ENCODE measurements at places on chromosomes 5 and 9.

DNA sequence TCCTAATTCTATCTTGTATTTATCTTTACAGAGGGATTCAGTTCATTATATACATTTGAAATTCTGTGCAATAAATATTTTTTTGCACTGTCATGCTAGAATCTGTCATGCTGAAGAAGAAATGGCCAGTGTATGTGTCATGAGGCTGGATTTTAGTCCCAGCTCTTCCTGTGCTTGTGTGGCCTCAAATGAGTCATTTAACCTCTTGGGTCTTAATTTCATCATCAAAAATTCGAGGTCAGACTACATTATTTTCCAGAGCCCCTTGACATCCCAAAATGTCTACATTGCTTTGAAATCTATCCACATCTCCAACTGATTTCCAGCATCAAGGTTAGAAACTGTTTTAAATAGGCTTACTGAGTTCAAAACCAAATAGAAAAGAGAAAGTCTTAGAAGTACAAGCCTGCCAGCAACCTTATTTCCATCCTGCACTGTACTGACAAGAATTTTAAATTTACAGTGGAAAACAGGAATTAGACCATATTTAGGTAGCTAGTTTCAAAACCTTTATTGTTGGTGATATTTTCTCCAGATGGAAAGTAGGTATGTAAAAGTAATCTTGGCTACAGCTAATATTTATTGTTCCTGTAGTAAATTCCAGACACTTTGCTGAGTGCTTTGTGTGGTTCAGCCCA, 96.7 kb upstream of the MAMDC2 start:
- peak; percentile 91 for DNase-seq

DNA sequence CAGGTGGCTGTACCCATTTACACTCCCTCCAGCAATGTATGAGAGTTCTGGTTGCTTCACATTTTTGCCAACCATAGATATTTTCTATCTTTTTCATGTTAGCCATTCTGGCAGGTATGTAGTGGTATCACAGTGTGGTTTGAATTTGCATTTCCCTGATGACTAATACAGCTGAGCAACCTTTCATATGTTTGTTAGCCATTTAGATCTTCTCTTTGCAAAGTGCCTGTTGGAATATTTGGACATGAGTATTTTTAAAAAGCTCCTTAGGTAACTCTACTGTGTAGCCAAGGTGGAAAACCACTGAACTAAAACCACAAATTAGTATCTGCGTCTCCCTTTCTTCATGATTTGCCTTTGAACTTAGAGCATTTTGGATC, 31.9 kb downstream of the IRF1 start:
- peak; percentile 65 for DNase-seq

DNA sequence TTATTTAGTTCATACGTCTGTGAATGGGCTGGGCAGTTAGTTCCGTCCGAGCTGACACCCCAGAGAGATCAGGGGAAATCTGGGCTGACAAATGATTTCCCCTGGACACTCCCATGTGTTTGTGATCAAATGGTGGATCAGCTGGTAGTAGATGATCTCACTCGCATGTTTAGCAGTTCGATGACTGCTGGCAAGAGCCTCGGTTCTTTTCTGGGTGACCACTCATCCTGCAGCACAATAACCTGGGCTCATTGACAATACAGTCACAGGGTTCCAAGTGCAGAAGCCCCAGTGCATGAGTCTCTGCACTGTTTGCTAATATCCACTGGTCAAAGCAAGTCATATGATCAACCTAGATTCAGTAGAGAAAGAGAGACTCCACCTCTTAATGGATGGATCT, 155.9 kb downstream of the NR2F1-AS1 start:
- peak; percentile 40 for DNase-seq

GRCh38 chr9:98667005-98667640, 41.6 kb downstream of the GABBR2 start:
- no peak for DNase-seq

GRCh38 chr9:22969350-22969979, 522.8 kb downstream of the DMRTA1 start:
- no peak for DNase-seq

- no peak for DNase-seq
Measured at GRCh38 chr5:172756764-172757393, 14.1 kb downstream of the DUSP1 start.

DNA sequence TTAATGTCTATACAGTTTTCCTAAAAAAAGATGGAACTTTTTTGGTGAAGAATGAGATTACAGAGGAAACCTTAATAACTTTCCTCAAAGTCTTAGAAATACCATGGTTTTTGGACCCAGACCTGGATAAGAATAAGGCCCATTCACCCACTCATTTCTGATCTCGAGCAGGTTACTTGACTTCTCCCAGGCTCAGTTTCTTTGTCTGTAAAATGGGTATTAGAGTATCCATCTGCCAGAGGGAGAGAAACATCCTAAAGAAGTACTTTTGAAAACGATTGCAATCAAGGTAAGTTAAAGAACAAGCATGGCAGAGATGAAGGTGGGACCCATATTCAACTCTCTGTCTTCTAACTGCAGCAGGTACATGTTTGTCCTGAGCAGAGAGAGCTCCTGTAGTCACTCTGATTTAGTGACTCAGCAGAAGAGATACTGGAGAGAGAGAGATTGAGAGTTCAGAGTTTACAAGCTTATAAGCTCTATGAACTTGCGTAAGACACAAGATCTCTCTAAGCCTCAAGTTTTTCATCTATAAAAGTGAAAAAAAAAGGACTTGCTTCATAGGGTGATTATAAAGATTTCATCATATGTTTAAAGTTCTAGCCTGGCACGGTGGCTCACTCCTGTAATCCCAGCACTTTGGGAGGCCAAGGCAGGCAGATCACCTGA, 379.4 kb upstream of the SGCD start:
- peak; percentile 58 for DNase-seq

DNA sequence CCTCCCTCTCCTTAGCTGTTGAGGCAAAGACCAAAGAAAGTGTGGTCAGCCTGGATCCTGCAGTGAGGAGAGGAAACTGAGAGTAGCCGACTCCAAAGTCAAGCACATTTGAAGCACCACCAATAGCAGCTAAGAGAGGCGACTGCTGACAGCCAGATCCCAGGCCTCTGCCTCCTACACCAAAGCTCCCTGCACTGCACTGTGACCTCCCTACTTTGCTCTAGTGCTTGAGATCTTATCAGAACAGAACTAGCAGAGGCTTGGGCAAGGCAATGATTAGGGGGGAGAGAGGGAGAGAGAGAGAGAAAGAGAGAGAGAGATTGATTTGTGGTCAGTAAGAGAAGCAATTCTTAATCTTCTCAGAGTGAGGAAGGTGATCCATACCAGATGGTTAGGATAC, 216.3 kb downstream of the CDK5RAP2 start:
- no peak for DNase-seq

- DNase-seq: no peak
Measured at GRCh38 chr9:17627641-17628040, 48.8 kb downstream of the SH3GL2 start.

DNA sequence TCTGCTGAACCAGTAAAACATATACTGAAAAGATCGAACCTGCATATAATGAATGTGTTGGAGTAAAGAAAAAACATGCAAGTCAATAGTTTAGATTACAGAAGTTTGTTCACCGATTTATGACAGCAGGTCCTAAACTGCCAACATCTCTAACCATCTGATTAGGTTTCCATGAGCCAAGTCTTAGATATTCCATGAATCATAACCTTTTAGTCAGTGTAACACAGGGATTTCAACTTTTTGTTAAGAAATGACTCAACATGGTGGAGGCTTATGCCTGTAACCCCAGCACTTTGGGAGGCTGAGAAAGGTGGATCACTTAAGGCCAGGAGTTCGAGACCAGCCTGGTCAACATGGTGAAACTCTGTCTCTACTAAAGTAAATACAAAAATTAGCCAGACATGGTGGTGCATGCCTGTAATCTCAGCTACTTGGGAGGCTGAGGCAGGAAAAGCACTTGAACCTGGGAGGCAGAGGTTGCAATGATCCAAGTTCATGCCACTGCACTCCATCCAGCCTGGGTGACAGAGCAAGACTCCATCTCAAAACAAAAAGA, 38.7 kb downstream of the APC start:
- peak; percentile 75 for DNase-seq

DNA sequence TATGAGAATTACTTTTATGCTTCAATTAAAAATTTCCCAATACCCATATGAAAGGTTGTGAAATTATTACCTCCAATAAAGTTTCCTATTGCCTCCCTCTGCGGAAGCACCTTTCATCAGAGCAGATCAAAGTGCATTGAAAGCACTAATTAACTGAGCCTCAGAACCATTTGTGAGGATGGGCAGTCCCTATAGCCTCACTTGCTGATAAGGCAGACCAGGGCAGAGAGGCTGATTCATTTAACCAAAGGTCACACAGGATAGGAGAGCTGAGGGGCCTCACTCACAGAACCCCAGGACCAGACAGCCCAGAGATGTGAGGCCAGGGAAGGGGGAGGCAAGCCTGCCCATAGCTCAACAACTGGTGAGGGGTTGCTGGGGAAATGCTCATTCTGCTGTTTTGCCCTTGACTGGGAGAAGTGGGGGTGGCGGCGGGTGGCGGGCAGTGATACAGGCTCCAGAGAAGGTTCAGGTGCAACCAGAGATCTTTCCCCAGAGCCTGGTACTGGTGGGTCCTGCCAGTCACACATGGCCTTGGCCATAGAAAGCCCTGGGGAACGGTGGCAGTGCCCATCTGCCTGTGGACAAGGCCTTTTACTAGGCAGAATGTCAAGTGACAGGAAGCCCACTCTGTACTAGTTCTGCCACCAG, 57.9 kb downstream of the MACROH2A1 start:
- DNase-seq: no peak

DNA sequence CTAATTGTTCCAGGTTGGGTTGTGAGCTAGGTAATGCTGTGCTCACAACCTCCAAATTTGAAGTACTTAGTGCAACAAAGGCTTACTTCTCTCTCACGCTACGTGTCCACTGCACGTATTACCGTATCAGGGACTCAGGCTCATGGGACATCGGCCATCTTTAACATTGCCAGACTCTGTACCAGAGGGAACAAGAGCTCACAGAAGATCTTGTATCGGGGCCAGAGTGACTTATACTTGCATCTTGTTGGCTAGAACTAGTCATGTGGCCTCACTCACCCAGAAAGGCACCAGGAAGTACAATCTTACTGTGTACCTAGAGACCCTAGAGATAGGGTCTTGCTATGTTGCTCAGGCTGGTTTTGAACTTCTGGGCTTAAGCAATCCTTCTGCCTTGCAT, 81.1 kb upstream of the KLF9 start:
- no peak for DNase-seq

DNA sequence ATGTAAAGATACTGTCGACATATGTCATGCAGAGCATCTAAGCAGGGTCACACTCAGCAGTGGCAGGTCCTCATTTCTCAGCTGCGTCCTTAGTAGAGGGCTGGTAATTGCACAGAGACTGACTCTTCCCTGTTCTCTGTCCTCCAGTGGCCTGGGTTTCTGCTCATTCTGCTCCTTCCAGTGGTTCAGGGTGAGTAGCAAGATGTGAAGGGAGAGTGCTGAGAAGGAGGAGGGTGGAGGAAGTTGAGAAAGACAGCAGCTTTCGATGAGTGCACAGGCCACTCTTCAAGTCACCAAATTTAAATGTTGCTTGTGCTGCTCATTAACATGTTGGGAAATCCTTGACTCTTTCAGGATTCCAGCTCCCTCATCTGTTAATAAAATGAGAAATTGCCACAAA, 203.9 kb downstream of the FBXL7 start:
- peak; percentile 81 for DNase-seq

GRCh38 chr9:128091144-128091543, 23.1 kb downstream of the SLC25A25 start:
- peak; percentile 94 for DNase-seq

GRCh38 chr5:116478491-116478890, 96.1 kb downstream of the SEMA6A start:
- no peak for DNase-seq

DNA sequence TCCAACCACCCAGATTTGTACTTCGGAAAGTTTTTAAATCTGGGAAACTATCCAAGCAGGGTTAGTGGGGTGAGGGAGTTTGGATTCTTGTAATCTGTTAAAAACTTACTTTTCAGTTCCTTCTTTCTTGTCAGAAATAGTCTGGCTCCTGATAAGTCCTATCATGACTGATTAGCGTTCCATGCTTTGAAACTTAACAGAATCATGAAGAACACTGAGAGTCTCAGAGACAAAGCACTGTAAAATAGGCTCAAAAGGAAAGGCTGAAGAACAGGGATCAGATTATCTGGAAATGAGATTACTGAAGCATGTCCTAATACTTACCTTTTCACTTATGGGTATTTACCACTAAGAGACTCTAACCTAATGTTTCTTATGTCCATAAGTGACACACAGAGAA, 242.5 kb downstream of the ARRDC3 start:
- DNase-seq: no peak

- DNase-seq: peak; percentile 43
Measured at GRCh38 chr9:107137495-107138202, 145.4 kb upstream of the RAD23B start.

GRCh38 chr5:174167080-174167910, 121.8 kb downstream of the NSG2 start:
- no peak for DNase-seq

DNA sequence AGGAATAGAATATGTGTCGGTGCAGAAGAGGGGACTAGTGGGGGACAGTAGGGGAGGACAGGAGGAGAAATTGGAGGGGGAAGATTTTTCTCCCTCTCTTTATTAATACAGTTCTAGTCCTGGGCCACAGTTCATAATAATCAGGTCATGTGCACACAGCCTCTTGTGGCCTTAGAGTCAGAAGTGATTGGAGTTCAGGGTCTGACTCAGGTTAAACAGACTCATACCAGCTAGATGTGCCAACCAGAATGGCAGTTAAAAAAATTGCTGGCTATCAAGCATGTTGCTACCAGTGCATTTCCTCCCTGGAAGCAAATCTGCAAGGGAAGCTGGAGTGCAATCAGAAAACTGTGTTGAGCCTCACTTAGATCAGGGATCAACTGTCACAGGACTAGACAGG, 132.7 kb upstream of the MAP1B start:
- peak; percentile 8 for DNase-seq

- DNase-seq: no peak
Measured at GRCh38 chr9:74674077-74674476, 176.9 kb downstream of the RORB start.

DNA sequence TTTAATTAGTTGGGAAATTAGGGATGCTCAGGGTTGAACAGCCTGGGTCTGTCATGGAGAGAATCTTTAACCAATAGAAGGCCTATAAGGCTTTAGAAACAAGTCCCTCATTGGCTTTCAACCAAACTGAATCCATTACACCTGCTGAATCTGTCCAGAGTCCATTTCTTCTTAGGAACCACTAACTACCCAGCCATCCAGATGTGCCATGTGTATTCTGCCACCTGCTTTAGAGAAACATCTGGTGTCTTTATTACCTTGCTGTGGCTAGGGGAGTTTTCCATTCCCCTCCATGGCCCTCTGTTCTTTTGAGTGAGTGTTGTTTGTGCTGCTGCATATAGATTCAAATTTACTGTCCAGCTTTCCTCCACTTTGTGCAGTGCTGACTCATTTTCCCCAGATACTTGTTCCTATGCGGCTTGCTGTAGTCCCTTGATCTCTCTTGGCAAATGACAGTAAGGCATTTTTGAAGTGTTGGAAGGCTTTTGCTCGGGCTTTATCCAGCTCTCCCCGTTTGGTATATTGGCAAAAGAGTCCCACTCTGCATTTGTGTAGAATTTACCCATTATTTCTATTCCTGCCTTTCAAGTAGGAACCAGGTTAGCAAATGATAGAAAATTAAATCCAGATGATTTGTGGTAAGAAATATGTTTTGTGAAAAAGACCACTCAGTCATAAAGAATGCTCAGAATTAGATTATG, 54.6 kb downstream of the NLN start:
- DNase-seq: peak; percentile 71

Data from AG10803 (cell line).